ENCODE measurements at places on chromosomes 4 and X.

GRCh38 chr4:81577392-81577791 lies 105.7 kb upstream of the RASGEF1B start:
- no peak for DNase-seq

GRCh38 chr4:137300776-137301175 lies 231.5 kb downstream of the PCDH18 start:
- DNase-seq = no peak

- DNase-seq = no peak
Observed at GRCh38 chr4:152374153-152374552, 161.7 kb downstream of the FBXW7 start.

DNA sequence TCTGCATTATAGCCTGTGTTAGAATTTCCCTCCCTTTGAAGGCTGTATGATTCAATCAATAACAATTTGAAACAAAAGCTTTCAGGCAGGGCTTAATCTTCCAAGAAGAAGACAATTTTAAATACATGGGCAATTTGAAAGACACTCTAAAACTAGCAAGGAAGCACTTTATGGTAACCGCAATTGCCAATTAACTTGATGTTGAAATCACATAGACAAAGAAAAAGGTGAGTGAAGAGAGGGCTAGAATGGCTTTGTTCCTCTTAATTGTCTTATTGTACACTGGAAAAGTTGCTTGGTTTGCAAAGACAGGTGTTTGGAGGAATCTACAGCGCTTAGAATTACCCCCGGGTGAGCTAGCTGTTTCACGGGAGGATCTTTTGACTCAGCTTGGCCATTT lies 74.4 kb upstream of the PRKX start:
- no peak for DNase-seq

DNA sequence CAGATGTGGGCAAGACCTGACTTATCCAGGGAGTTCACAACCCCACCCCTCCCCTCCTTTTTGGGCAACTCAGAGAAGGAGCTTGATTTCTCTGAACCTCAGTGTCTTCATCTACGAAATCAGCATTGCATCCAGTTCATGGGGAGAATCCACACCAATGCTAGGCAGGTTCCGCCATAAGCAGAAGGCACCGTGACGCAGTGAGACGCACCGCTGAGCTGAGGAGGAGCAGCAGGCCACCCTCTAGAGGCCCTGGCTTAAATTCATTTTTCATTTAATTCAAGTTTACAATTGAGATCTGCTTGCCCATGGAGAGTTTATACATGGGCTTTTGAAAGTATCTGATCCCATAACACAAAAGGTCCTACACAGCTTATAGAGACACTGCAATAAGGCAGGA lies 55.7 kb downstream of the CPZ start:
- no peak for DNase-seq

DNA sequence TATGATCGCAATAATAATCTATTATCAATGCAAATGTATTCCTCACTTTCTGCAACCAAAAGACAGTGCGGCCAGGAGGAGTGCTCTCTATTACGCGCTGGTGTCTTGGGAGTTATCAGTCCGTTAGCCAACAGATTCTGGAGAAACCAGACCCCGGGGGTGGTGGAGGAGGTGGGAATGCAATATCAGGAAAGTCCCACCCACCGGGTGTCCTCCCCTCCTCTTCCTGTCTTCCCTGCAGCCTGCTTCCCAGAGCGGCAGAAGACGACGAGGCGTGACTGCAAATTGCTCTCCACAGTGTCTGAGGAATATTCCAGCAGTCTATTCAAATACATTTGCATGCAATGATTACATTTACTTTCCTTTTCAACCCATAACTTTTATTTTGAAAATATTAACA lies 17.9 kb upstream of the TLR3 start:
- no peak for DNase-seq

- no peak for DNase-seq
Observed at GRCh38 chr4:113975578-113975977, 3.9 kb downstream of the ARSJ start.

GRCh38 chrX:32183066-32183465 lies 1028.3 kb downstream of the DMD start:
- no peak for DNase-seq

DNA sequence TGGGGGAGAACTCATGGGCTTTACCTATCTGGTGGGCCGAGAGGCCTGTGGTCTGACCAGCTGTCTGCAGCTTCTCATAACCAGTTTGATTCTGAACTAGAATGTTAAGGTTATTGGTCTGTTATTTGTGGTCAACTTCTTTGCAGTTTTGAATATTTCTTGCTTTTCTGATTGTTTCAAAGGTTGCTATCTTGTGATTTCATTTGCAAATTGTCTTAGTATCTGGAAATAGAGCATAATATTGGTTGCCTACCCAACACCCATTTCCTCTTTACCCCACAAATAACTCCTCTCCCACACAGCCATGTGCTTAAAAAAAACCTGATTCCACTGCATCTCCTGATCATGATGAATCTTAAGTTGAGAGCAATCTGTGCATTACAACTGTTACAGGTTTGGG lies 39.1 kb upstream of the BMP2K start:
- DNase-seq = no peak

DNA sequence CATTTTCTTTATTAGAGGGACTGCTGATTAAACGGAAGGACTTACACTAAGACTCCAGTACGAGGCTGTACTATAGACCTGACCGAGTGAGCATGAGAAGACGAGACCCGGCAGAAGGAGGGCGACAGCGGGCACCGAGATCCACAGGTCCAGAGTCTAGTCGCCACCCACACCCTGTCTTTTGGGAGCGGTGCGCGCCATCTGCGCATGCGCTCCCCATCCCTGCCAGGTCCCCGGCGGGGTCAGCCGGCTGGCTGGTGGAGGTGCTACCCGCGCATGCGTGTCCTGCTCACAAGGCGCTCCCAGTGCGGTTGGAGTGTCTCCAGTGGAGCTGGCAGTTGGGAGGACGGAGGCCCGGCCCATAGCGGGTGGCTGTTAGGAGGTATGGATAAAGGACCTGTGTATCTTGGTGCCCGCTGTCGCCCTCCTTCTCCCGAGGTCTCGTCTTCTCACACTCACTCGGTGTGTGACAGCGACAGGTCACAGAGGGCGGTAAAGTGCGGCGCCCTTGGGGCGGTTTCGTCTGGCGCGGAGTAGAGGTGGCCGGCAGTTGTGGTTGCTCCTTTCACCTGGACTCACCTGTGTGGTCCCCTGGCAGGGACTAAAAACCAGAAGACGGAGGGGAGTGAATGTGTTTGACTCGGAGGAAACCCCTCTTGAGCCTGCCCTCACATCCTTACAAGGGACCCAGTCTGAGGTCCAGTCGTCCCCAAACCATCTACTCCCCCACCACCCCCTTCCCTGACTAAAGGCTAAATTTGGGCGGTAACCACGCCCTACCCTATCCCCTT lies 7.6 kb upstream of the HSD17B10 start:
- DNase-seq = peak; percentile 67

DNA sequence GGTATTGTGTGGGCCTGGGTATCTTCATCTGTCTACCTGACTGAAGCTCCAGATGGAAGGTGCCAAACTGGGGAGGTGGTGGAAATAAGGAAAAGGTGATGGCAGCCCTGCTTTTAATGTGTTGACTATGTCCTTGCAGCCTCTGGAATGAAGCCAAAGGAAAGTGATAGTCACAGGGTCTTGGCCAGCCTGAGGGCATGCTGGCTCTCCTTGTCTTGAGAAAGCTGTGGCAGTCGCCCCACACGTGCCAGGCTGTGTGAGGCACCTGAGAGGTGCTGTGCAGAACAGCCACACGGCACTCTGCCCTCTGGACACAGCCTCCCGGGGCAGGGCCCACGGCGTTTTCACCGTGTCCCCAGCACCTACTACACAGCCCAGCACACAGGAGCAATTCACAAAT lies 77.6 kb downstream of the NAT8L start:
- DNase-seq = no peak

GRCh38 chrX:49184294-49185281 lies 1.6 kb downstream of the PRICKLE3 start:
- peak; percentile 56 for DNase-seq

DNA sequence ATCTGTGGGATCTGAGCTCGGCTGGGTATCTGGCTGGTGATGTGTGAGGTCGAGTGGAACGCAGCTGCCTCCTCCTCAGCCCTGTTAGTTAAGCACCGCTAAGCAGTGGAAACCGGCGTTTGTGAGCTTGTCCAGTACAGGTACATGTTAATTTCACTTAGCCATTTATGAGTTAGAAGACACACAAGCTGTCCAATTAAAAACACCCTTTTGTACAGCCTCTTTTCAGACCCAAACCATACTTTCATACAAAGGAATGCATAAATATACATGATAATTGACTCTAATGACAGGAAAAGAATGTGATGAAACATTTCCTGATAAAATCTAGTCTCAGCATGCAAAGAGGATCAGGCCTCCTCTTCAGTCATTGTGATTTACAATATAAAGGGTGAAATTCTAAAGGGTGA lies 163.6 kb upstream of the FAT1 start:
- no peak for DNase-seq

GRCh38 chr4:573122-573892 lies 2.8 kb downstream of the TMEM271 start:
- DNase-seq = peak; percentile 90

GRCh38 chr4:64799751-64800150 lies 390.5 kb upstream of the TECRL start:
- DNase-seq = no peak

Data from posterior cingulate gyrus (tissue), 11 donors.